ENCODE measurements at places on chromosomes 3 and 15.

DNA sequence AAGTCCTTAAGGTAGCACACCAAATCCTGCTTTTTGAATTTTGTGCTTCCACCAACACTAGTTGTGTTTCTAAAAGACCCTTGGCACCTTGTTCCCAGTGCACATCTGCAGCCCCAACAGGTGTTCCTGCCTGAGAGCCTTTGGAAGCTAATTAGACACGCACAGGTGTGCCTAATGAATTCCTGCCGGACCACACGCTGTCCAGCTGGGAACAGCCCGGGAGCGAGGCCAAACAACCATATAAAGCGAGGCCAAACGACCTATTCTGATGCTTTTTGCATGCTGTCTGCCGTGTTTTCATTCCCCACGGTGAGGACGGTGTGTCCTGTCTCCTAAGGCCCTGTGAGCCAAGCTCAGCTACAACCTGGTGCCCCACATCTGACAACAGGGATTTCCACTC lies 99.5 kb downstream of the ATG7 start:
- DNase-seq: no peak

DNA sequence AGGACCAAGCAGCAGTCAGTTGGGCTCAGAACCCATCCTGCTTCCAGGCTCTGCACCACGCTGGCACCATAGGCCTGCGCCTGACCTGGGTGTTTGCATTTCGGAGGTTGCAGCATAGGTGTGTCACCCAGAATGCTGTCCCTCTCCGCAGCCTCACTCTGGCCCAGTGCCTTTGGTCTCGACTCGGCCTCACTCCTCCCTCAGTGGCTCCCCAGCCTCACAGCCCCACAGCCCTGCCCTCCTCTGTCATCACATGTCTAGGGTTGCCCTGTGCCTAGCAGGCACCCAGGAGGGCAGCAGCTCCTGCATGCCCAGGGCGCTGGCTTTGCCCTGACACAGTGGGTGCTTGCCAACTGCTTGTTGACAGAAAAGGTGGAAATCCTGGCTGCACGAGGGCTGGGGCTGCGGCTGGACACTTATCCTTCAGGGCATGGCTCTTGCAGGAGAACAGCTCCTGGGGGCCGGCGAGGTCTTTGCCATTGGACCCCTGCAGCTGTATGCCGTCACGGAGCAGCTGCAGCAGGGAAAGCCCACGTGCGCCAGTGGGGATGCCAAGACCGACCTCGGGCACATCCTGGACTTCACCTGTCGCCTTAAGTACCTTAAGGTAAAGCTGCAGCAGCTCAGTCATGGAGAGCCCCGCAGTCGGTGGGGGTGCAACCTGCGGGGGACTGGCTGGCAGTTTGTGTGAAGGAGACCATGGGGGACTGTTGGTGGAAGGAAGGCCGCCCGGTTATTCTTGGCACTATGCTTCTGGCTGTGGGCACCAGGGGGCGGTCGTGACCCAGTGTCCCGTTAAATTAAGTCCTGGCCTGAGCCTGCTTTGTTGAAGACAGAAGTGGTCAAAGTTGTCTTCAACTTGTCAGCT lies 16.2 kb downstream of the NISCH start:
- no peak for DNase-seq

DNA sequence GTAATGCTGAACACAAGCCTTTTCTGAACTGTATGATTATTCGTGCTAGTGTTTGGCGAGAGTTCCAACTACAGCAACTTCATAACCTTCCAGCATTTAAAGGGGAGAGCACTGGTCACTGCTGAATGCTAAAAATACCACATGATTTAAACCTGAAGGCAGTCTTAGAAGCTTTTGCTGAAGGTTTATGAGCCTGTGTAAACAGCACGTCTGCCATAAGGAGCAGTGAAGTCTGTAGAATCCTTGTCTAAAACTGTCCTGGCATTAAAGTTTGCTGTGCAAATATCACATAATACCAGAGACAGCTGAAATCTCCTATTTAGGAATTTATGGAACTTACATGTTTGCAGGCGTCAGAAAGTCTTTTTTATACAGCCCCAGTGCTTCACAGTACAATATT lies 5.9 kb downstream of the SATB1 start:
- no peak for DNase-seq

DNA sequence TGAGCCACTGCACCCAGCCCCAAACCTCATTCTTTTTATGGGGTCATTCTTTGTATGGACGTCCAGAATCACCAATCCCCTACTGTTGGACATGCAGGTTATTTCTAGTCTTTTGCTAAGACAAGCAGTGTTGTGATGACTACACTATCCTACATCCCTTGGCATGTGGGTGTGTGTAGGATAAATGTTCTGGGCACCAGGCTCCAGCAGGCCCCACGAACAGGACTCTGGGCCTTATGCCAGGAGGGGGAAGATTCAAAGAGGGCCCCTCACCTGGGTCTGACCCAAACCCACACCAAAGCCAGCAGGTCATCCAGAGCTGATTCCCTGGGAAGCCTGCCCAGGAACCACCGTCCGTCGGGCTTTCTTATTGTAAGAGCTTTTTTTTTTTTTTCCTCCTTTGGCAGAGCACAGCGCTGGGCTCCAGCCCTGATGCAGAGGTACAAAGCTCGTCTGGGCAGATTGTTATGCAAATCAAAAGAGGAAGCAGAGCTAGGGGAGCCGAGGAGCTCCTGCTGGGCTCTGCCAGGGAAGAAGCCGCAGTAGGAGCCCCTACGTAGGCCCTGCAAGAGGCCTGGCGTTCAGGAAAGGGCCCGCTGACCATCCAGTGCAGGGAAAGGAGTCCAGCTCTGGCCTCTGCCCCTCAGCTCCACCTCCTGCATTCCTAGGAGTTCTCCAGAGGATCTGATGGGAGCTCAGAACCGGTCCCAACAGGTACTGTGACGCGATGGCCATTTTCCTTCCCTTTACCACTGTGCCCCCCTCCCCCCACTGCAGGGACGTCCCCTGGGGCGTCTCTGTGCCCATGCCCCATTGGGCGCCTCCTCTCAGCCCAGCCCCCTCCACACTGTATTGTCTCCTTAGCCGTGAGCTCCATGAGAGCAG lies 29.0 kb upstream of the FURIN start:
- DNase-seq: no peak

- no peak for DNase-seq
Observed at GRCh38 chr3:127815001-127815400, 7.3 kb downstream of the MGLL start.

DNA sequence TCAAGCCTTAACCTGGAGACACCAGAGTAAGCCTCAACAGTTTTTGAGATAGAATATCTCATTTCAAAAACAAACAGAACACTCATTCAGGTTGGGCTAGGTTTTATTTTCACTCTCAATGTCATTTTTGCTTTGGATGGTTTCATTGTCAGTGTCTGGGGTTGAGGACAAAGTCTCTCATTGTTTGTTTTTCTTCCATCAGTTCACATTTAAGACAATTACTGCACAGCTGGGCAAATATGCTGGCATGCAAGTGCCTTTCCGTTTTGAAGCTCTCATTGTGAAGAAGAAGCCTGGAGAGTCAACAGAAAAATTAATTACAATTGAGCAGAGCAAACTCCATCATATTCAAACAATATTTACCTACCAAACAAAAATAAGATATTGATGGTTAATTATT lies 1050.0 kb downstream of the TBL1XR1 start:
- no peak for DNase-seq

- DNase-seq: no peak
Observed at GRCh38 chr3:109480014-109480413, 142.7 kb upstream of the DPPA4 start.

GRCh38 chr3:177145381-177145780 lies 51.9 kb downstream of the TBL1XR1 start:
- DNase-seq: peak; percentile 22

DNA sequence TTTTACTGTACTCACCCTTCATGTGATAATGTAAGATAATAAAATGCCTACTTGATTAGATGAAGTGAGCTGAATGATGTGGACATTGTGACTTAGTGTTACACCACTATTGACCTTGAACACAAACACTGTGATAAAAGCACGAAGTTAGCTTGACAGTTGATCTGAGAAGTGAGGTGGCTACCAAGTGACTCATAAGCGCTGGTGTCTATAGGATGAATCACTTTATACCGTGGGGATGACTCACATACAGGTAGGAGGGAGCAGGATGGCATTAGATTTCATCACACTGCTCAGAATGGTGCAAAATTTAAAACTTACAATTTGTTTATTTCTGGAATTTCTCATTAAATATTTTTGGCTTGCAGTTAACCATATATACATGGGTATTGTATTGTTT lies 174.7 kb upstream of the CNTN3 start:
- DNase-seq: no peak

DNA sequence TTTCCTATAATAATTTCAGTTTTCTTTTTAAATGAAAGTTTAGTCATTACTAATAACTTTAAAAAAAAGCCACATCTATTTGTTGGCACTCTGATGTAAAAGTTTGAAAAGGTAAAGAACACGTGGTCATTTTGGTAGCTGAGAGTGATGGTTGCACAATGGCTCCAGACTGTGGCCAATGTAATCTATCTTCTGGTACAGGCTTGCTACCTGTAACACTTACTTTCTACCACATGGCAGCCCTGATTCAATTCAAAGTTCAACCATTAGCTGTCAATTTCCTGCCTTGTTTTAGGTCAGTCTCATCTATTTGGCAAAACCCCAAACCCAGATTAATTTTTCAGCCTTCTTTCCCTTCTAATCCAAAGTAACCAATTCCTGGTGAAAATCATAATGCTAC lies 126.1 kb downstream of the TUSC7 start:
- DNase-seq: no peak

- no peak for DNase-seq
Observed at GRCh38 chr3:14775011-14775410, 43.8 kb upstream of the FGD5 start.

DNA sequence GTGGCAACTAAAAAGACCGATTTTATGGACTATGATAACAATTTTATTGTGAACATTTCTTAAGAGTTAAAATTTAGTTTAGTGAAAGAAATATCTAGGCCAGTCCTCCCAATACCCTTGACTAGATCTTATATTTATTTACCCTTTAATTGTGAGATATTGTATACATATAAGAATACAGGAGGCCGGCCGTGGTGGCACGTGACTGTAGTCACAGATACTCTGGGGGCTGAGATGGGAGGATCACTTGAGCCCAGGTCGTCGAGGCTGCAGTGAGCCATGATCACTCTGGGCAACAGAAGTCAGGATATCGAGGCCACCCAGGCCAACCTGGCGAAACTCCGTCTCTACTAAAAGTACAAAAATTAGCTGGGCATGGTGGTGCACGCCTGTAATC lies 756 bp upstream of the RMDN3 start:
- DNase-seq: peak; percentile 30

- DNase-seq: no peak
Observed at GRCh38 chr15:42710662-42711061, 26.3 kb downstream of the CDAN1 start.

DNA sequence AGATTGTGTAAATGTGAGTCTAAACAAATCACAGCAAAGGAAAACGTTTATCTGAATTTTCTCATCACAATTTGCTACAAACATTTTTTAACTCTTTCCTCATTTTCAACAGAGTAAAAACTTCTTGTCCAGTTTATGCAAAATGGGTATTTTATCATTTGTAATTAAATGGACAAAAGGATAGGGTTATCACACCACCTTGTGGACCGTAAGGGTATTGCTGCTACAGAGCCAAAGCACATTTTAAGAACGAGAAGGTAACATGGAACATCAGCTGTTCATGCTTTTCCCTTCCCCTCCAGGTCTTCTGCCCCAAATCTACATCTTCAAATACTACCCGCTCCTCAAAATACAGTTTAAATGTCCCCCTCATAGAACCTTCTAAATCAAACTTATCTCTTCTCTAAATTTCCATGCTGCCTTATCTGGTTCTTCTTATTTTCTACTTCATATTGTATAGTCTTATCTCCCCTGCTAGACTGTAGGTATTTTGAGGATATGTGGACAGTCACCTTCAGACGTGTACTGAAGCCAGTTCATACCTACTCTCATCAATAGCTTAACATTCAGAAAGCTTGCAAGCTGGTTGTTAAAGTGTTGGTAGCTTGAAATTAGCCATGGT lies 12.8 kb upstream of the SETMAR start:
- no peak for DNase-seq

- no peak for DNase-seq
Observed at GRCh38 chr15:95086531-95087252, 855.3 kb downstream of the MCTP2 start.

DNA sequence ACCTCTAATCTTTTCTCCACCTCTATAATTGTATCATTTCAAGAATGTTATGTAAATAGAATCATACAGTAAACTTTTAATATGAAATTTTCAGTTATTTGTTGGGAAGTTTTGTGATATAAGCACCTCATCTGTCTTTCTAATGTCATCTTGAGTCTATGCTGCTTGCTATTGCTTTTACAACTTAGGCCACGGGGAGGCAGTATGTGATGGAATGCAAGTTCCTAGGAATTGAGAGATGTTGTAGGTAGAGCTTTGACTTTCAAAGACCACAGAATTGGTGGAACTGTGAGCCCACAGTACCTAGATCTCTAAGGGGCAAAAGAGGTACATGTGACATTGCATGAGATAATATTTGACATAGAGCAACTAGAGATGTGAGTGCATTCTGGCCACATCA lies 328.3 kb downstream of the MFSD1 start:
- DNase-seq: no peak

GRCh38 chr3:124935794-124936542 lies 1.4 kb upstream of the MUC13 start:
- no peak for DNase-seq

GRCh38 chr3:69872783-69873378 lies 126.7 kb upstream of the SAMMSON start:
- DNase-seq: no peak

- DNase-seq: peak; percentile 8
Observed at GRCh38 chr3:129648391-129648790, 41.9 kb upstream of the PLXND1 start.

DNA sequence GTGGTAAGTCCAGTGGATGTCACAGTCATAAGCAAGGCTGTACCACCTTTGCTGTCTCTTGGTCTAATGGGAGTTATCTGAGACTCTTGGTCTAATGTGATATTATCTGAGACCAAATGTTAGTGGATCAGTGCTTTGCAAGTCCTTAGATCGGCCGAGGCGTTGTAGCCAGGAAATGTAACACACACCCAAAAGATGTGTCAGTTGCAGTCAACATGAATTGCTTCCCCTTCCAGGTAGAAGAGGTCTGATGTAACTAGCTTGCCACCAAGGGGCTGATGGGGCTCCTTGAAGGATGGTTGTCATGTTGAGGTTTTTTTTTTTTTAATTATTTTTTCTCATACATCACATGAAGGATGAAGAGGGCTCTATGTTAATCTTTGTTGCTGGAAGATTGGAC lies 45.4 kb upstream of the RAF1 start:
- no peak for DNase-seq

- DNase-seq: no peak
Observed at GRCh38 chr15:71111181-71111565, 4.1 kb upstream of the THSD4 start.

DNA sequence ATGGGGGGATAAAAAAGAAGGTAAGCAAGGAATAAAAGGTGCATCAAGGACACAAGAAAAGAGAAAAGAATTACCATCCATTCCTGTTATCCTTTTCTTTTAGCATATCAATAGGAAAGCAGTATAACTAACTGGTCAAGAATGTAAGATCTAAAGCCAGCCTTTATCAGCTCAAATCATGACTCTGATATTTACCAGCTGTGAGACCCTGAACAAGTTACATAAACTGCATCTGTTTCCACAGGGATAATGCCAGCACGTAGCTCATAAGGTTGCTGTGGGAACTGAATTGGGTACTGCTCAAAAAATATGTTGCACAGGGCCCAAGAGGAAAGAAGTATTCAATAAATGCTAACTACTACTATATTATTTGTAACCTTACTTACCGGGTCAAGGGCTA lies 1092.2 kb upstream of the CFAP20DC start:
- no peak for DNase-seq

Measured in NCI-H2227 treated with DMSO at 0.1 percent for 48 hours (cell line).